ENCODE measurements at places on chromosomes 2 and 18. TPM values are rescaled to one million over a fixed set of nuclear protein-coding genes. Genes with fewer than 3 reads are reported as not detected.
A peak's percentile ranks its signal among the peaks of the same experiment; 100 is the strongest.

DNA sequence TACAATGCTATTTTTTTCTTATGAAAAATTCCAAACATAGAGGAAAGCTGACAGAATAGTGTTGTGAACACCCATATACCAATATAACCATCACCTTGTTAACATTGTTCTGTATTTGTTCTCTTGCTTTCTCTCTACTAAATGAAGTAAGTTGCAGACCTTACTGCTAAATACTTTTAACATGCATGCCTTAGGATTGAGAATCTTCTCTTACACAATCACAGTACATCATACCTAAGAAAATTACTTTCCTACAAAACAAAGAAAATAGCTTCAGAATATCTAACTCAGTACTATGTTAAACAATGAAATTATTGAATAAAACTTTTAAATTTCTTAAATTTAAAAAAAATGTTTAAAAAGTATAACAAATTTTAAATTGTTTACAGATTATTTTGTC lies 136.5 kb downstream of the UBR3 start:
- peak; percentile 34 for DNase-seq

DNA sequence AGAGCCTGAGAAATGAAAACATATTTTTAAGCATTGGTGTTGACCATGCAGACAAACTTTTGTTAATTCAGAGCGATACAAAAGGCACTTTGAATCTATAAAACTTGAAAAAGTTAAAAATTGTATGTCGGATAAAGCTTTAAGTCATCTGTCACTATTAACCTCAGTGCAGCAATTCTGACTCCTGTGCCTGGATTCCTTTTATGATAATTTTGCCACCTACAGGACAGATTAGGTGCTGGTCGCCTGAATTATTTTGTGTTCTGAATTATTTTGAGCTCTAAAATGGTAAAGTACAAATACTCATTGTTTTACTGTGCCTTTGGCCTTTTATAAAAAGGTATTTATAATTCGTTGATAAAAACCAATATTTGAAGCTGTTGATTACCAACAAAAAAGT lies 19.4 kb upstream of the RNF138 start:
- DNase-seq = no peak

- no peak for DNase-seq
These were observed 88.8 kb downstream of the MAP3K20 start for GRCh38 chr2:173164396-173164795.

Gene REG1B
- total RNA-seq = not detected

GRCh38 chr2:38692636-38693318 lies 26.9 kb downstream of the GALM start:
- DNase-seq = no peak

GRCh38 chr2:112433932-112434730 lies 686 bp upstream of the RGPD8 start:
- no peak for DNase-seq

DNA sequence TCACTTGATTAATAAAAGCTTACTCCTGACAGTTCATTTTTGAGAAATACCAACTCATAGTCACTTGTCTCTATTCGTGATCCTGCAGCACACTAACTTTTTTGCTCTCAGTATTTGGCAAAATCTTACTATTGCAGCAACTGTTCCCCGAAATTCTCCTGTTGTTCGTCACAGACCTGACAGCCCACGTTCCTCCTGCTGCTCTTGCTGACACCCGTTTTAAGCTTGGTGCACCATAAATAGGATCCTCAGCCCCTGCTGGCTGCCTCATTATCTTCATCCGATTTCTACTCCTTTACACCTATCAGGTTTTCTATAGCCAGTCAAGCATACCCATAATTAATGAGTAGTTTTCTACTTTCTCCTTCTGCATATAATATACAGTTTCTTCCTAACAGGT lies 368.8 kb downstream of the PLCL1 start:
- DNase-seq = peak; percentile 3

GRCh38 chr2:16386431-16386830 lies 279.2 kb downstream of the CYRIA start:
- DNase-seq = no peak

- DNase-seq = peak; percentile 78
These were observed 64.2 kb downstream of the RBMS1 start for GRCh38 chr2:160429248-160430000.

Gene TMEM169
- total RNA-seq = 0.43 TPM

DNA sequence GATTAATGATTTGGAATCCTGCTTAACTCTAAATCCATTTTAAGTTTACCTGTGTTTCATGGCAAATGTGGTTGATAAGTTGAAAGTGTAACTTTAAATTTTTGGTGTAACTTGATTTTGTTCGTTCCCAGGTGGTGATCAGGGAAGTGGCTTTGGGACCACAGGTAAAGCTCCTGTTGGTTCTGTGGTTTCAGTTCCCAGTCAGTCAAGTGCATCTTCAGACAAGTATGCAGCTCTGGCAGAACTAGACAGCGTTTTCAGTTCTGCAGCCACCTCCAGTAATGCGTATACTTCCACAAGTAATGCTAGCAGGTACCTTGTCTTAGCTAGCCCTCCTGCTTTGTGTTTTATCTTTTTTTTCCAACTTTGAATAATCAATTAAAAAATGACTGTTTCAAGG lies 62.8 kb downstream of the AGFG1 start:
- DNase-seq = no peak

- peak; percentile 65 for DNase-seq
These were observed 137.8 kb downstream of the PID1 start for GRCh38 chr2:229133155-229133772.

GRCh38 chr2:42076357-42077225 lies 28.8 kb downstream of the PKDCC start:
- DNase-seq = no peak

GRCh38 chr2:190216829-190217228 lies 102.8 kb downstream of the HIBCH start:
- no peak for DNase-seq

GRCh38 chr2:26644188-26644835 lies 3.1 kb upstream of the CIB4 start:
- DNase-seq = no peak

DNA sequence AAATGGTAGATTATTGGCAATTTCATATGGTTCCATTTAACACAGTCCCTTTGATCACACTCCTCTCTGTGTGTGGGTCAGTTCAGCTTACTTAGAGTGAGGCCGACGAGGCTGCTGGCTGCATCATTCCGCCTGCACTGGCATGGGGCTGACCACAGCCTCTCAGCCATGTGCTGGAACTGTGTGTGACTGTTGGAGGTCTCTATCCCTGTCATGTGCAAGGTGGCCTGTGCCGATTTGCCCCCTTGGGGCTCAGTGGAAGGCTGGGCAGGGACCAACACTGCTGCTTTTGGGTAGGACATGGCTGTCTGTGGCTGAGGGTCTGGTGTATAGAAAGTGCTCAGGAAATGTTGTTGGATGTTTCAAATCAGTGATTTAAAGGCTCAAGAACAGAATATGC lies 454.0 kb upstream of the HS6ST1 start:
- no peak for DNase-seq

- DNase-seq = peak; percentile 60
These were observed 159.9 kb downstream of the PDE1A start for GRCh38 chr2:182266909-182267308.

Gene DHRS9
- total RNA-seq = not detected

GRCh38 chr18:68121308-68121707 lies 593.6 kb downstream of the TMX3 start:
- no peak for DNase-seq

- peak; percentile 70 for DNase-seq
These were observed 101.2 kb downstream of the UBR3 start for GRCh38 chr2:169928463-169928864.

DNA sequence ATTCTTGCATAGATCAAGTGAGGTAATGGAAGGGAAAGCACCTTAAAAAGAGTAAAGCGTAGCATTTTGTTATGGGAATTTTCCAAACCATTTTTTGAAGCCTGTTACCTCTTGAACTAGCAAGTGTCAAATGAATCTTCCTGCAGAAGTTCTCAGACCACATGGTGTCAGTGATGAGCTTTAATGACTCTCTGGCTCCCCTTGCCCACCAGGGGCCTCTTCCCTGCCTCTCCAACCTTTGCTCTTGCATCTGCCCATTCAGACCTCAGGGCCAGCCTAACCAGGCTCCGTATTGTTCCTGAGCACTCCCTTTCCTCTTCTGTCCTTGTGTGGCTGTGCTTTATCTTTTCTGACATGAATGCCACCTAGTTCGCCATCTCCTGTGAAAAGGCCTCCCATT lies 155.9 kb downstream of the DIS3L2 start:
- no peak for DNase-seq

DNA sequence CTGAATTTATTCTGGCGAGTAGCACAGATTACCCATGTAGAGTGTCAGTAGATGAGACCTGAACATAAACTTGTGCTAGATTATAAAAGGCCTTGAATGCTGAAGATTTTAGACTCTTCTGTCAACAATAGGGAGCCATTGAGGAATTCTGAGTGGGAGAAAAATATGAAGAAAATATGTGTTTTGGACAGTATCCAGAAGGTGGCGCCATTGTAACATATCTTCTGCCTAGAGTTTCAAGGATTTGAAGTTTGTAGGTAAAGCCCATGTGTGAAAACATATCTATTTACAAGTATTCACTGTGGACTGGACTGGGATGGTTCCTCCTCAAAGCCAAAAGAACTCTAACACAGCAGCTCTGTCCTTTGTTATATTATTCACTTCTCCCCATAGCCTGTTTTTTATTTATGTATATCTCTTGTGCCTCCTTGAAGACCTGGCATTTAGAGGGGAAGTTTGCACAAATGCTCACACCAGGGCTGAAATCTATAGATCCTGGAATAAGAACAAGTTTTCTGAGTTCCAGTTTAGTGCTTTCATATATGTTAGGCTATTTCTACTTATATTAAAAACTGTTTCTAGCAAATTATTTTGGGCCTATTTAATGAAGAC lies 124.9 kb downstream of the RDH14 start:
- peak; percentile 81 for DNase-seq

DNA sequence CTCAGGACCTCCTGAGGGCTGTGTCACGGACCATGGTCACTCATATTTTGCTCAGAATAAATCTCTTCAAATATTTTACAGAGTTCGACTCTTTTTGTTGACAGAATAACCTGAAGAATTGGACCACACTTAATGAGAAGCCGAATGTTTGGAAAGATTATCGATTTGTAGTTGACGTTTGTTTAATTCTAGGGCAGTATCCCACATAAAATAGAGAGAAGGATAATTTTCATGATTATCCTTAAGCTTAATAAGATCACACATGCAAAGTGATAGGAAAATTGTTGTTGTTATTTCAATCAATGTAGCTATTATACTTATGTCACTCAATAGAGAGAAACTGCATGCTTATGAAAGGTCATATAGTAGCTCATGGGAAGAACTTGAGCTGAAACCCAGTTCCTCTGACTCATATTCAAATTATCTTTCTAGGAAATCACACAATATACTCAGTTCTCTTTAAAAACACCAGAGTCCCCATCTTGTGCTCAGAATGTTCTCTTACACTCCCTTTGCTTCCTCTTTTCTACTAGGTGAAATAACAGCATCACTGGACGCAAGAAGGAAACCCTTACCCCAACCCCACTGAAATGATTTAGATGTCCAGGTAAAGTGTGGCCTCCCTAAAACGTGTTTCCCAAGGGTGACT lies 982.1 kb downstream of the TSN start:
- no peak for DNase-seq

Gene IL1RL2
- 0.32 TPM for total RNA-seq

- DNase-seq = peak; percentile 84
These were observed 1403.6 kb downstream of the SUCLG1 start for GRCh38 chr2:83055376-83056010.

Gene LDLRAD4
- total RNA-seq = 0.97 TPM

DNA sequence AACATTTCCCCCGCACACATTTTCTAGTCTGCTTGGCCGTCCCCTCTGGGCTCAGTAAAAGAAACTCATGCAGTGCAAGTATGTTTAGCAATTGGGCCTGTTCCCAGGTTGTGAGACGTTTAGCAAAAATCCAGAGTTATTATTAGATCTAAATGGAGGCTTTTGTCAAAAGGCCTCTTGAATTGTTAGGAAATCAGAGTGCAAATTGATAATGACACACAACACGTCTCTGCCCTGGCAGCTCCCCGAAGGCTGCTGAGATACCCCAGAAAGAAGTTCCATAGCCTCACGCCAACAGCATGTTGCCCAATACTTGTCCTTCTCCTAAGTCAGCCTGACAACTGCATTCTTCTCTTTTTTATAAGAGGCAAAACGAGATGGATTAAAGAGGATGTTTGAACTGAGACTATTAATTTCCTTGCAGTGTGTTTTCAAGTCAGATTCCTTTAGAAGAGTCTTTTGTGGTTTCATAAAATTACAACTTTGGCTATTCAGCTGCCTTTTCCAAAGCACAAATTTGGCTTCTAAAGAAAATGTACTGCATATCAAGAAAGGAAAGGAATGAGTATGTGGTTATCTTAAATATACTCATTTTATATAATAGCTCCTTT lies 202.2 kb downstream of the TRIB2 start:
- DNase-seq = peak; percentile 83

DNA sequence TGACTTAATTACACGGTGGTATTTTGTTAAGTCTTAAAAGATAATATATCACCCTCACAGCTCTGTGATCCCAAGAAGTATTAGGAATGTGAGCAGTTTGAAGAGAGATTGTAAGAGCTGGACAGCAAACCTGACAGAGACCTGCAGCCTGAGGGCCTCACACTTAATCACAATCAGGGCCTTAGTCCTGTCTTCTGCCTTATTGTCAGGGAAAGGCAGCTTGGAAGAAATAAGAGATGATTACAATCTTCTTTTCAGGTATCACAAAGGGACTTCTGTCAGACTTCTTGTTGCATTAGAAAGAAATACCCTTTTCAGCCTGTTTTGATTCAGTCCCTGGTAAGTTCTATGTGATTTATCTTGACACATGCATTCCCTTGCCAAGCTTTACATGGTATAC lies 1433.8 kb upstream of the SLC39A10 start:
- DNase-seq = no peak

Gene ANKMY1
- 5.8 TPM for total RNA-seq

- DNase-seq = no peak
These were observed 1860.8 kb upstream of the LRRTM1 start for GRCh38 chr2:82165377-82165776.

DNA sequence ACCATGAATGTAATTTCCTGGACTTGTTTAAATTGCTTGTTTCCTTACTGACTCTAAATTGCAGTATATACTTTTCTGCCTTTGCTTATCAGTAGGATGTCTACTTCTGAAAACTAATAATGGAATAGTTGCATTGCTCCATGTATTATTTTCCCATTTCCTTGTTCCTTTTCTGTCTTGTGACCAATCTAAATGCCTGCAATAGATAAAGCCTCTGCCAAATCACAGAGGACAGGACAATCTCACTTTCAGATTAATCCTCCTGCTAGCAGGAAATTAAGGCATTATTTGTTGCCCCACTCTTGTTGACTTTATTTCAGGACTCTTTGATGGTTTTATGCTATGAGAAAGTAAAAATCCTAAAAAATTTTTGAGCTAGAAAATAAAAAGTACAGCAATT lies 4.7 kb upstream of the ESCO1 start:
- DNase-seq = no peak

GRCh38 chr2:54632733-54633692 lies 90.4 kb upstream of the EML6 start:
- DNase-seq = peak; percentile 87

- DNase-seq = no peak
These were observed 21.2 kb upstream of the VWA3B start for GRCh38 chr2:98065808-98066207.

Measured in fibroblast of villous mesenchyme (primary cell).